ENCODE measurements at places on chromosomes 12 and 14.

GRCh38 chr12:104249017-104249416, 33.4 kb downstream of the TXNRD1 start:
- DNase-seq = no peak

GRCh38 chr14:73286598-73286997, 49.3 kb downstream of the PAPLN start:
- DNase-seq = no peak

GRCh38 chr12:108430926-108431325, 84.2 kb upstream of the FICD start:
- no peak for DNase-seq

DNA sequence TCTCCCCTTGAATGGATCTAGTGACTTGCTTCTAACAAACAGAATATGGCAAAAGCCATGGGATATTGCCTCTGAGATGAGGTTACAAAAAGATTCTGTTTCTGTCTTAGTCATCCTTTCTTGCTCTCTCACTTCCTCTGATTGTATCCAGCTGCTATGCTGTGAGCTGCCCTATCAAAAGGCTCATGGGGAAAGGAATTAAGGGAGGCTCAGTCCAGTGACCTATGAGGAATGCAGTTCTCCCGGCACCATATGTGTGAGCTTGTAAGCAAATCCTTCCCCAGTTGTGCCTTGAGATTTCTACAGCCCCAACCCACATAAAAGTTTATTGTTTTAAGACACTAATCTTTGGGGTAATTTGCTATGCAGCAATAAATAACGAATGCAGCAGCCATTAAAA, 183.1 kb downstream of the KLHL28 start:
- DNase-seq = peak; percentile 21

DNA sequence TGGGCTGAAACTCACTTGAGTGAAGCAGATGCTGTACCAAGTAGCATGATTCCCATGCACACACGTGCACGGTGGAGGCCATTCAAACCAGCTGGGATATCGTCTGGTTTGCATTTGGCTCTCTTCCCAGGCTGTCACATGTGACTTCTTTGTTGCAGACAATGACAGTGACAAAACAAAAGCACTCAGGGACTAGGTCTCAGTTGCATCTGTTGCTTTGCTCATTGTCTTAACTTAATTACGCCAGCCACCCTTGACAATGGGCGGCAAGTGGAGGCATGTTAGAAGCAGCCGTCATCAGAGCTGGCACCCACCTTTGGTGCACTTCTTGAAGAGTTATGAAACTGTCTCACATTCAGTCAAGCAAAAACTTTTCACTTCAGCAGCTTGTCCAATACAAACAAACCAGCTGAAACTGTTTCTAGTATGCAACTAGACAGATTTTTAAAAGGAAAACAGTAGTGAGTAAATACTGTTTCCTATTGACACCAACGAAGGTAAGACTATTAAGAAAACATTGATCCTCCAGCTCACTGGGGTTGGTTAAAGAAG, 74.3 kb downstream of the IGF1 start:
- peak; percentile 0 for DNase-seq

DNA sequence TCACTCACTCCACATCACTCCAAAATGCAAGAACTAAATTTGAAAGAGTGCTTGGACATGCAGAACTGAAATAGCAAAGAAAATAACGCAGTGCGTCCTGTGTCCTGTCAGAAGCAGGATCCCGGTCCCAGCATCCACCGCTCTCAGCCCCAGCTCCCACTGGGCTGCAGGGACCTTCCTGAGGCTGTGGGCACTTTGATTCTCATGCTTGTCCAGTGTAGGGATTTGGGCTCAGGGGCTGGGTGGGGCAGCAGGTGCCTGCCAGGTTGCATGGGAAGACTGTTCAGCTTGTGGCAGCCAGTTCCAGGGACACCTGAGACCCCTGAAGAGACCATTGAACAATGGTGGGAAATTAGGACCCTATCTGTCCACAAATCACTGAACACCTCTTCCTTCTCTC, 140.0 kb upstream of the FKBP4 start:
- no peak for DNase-seq

DNA sequence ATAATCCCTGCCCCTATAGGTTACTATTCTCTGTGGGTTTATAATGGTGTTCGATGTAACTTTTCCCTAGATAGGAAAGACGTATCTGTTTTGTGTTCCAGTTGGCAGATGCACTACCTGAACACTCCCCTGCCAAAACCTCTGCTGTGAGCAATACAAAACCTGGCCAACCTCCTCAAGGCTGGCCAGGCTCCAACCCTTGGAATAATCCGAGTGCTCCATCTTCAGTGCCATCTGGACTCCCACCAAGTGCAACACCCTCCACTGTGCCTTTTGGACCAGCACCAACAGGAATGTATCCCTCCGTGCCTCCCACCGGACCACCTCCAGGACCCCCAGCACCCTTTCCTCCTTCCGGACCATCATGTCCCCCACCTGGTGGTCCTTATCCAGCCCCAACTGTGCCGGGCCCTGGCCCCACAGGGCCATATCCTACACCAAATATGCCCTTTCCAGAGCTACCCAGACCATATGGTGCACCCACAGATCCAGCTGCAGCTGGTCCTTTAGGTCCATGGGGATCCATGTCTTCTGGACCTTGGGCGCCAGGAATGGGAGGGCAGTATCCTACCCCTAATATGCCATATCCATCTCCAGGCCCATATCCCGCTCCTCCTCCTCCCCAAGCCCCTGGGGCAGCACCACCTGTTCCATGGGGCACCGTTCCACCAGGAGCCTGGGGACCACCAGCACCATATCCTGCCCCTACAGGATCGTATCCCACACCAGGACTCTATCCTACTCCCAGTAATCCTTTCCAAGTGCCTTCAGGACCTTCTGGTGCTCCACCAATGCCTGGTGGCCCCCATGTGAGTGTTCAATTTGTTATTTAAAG, 11.3 kb downstream of the MAPK1IP1L start:
- no peak for DNase-seq

- no peak for DNase-seq
Measured at GRCh38 chr14:38134416-38135030, 73.2 kb upstream of the SSTR1 start.

GRCh38 chr12:131815131-131815530, 13.1 kb upstream of the MMP17 start:
- DNase-seq = no peak

GRCh38 chr14:22530127-22530526, 58.9 kb downstream of the DAD1 start:
- DNase-seq = no peak

Data from choroid plexus epithelial cell (primary cell).